ENCODE measurements at places on chromosomes 6 and 20.
A peak's percentile ranks its signal among the peaks of the same experiment; 100 is the strongest.

GRCh38 chr20:32209850-32210605 is 2.3 kb downstream of the POFUT1 start:
- DNase-seq, result no peak

DNA sequence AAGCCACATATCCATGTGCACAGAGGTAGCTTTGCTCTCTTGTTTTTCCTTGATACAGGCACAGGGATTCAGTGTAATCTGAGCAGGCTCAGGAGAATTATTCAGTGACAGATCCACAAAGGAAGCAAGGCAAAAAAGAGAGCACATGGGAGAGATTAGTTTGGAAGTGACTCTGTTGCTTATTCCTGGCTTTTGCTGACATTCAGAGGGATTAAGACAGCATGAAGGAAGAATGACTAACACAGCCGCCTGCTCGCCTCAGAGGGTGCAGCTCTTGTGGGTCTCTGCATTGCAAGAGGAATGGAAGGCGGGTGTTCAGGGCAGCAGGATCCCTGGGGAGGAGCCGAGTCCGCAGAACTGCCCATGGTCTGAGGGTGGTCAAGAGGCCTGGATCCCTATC is 203.4 kb upstream of the KCNQ5 start:
- no peak for DNase-seq

- DNase-seq, result no peak
These were observed 23.5 kb upstream of the EDN3 start for GRCh38 chr20:59276938-59277337.

- no peak for DNase-seq
These were observed 3.6 kb upstream of the BAK1 start for GRCh38 chr6:33583591-33584155.

GRCh38 chr6:128400875-128401274 is 119.5 kb downstream of the PTPRK start:
- no peak for DNase-seq

DNA sequence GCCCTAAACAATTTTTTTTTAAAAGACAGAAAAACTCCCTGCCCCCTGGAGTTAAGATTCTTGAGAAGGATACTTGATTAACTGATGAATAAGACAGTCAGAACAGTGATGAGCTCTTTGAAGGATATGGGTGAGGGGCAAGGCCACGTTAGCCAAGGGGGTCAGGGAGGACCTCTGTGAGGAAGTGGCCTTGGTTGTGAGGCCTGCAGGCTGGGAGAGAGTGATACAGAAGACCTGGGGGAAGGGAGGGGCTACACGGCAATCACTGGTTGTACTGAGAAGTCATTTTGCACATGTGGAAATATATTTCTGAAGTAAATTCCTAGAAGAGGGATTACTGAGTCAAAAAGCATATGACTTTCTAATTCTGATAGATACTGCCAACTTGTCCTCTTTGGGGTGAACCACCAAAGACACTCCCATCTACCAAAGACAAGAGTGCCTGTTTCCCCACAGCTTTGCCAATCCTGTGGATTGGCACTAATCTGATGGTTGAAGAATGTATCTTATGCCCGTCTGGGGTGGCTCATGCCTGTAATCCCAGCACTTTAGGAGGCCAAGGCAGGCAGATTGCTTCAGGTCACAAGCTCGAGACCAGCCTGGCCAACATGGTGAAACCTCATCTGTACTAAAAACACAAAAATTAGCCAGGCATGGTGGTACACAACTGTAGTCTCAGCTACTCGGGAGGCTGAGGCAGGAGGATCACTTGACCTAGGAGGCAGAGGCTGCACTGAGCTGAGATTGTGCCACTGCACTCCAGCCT is 22.3 kb upstream of the BCAS4 start:
- no peak for DNase-seq

GRCh38 chr6:159168536-159169192 is 536 bp upstream of the FNDC1 start:
- DNase-seq, result no peak

DNA sequence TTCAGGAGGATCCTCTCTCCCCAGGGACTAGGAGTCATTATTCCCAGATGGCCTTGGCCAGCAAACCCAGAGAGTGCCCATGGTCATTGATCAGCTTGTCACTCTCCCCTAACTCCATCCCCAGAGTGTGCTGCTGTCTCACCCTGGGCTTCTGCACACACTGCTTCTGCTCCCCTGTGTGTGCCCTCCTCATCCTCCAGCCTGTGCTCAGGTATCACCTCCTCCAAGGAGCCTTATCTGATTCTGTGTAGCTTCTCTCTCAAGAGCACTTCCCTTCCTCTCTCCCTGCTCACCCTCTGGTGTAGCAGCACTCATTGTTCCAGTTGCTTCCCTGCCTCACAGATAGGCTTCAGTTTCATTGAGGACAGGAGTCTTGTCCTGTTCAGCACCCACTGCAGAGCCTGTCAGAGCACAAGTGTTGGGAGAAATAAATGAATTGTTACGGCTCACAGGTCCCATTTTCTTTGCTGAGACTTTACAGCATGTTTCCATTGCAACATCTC is 102.4 kb downstream of the JAG1 start:
- no peak for DNase-seq

DNA sequence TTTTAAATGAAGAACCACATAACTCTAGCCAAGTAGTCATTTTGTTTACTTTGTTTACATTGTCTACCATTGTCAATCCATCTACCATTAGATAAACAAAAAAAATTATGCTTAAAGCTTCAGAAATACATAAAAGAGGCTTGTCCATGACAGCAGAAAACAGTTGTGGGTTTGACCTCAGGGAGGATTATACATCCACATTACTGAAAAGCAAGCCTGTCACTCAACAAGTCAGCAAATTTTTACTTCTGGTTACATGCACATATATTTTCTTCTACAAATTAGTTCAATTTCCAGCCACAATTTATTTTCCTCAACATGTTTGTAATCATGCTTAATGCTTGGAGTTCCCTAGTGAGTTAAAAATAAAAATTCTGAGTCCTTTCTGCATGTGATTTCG is 713.3 kb downstream of the COL12A1 start:
- no peak for DNase-seq

- DNase-seq, result no peak
These were observed 14.1 kb downstream of the DYNLRB1 start for GRCh38 chr20:34530342-34530741.

DNA sequence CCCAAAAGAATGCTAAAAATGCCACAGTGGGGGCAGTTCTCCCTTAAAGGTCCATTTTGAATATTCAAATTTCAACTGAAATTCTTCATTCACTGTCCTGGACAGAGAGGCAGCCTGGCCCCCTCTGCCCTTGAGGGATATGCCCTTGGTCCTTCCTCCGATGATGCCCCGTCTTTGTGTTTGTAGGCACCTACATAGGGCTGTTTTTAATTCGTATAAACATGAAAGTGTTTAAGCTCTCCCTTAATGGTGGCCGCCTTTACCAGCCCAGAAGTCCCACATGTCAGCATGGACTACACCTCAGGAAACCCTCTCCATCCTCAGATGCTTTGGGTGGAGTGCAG is 70.2 kb downstream of the SSR1 start:
- no peak for DNase-seq

GRCh38 chr6:129608886-129609537 is 101.0 kb downstream of the ARHGAP18 start:
- DNase-seq, result no peak

DNA sequence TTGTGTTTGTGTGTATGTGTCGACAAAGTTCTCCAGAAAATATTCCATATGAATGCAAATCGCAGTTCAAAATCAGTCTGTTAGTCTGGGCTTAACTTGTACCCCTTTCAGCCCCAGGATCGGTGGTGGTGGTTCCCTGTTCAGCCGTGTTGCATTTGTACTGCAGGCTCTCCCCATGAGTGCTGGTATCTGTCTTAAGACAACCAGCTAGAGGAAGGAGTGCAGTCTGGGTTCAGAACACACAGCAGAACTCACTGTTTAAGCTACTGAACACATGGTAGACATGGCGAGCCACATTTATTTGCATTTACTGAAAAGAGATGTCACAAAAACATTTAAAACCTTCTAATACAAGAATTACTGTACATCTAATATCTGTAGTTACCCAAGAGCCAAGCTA is 192.1 kb downstream of the ARID1B start:
- DNase-seq, result no peak

DNA sequence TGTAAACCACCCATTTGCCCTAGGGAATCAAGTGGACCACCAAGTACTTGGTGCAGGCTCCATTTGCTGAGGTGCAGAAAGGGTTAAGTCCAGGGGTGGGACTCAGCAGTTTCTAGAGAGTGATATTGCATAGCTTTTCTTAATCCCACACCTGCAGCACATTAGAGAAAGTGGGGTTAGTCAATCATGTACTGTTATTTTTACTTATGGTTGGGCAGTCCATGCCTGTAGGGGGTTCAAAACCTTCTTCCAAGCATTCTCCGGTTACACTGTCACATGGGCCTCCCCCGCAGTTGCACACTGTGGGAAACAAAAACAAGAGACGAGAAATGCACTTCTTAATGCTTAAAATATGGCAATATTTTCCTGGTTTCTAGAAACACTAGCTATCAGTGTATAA is 65.5 kb downstream of the LAMA4 start:
- no peak for DNase-seq

- DNase-seq, result no peak
These were observed 65.5 kb downstream of the PTPRT start for GRCh38 chr20:43124241-43124640.

DNA sequence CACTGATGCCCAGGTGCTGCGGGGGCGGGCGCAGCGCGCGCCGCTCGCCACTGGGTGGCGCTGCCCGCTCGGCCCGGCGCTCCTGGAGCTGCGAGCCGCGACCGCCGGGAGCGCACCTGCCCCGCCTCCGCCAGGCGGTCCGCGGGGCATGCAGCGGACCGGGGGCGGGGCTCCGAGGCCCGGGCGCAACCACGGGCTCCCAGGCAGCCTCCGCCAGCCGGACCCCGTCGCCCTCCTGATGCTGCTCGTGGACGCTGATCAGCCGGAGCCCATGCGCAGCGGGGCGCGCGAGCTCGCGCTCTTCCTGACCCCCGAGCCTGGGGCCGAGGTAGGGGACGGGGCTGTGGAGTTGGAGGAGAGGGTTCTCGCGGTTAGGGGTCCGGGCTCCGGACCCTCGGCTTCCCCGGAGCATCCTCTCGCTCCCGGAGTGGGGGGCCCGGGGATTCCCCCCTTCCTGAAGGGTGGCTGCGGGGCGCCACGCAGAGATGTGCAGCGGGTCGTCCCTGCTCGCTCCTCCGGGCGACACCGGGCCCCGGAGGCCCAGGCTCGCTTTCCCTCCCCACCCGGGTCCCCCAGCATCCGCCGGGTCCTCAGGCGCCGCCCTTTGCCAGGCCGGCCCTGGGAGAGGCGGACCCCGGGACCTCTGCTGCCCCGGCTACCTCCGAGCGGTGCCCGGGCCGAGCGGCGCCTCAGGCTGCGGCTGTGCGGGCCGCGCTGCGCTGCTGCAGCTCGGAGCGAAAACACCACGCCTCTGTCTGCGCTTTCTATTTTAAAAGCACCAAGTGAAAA is at the start of gene BCAS4:
Gene BCAS4 (plus strand): TSS at position 216 of the 789 bp plus-strand sequence. CDS start 23 bp downstream, at position 239.
- DNase-seq, result peak; percentile 76

GRCh38 chr20:12838261-12838866 is 170.4 kb upstream of the SPTLC3 start:
- DNase-seq, result no peak

DNA sequence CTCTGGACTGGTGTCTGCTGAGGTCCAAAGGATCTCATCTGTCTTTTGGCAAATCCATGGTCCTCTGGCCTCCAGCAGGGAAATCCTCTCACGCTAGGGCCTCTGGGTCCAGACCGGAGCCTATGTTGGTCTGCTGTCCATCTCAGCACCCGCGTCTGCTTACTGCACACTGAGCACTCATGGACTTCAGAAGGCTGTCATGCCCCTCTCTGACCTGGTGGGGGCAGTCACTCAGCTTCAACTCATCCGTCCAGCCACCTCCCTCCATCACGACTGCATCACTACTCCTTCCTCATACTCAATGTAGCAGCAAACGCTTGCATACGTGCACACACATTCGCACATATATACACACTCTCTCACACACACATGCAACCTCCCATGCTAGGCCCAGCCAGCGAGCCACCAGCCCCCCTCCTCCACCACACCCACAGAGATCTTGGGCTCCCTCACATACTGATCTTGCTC is 33.3 kb downstream of the GABRR2 start:
- peak; percentile 8 for DNase-seq

DNA sequence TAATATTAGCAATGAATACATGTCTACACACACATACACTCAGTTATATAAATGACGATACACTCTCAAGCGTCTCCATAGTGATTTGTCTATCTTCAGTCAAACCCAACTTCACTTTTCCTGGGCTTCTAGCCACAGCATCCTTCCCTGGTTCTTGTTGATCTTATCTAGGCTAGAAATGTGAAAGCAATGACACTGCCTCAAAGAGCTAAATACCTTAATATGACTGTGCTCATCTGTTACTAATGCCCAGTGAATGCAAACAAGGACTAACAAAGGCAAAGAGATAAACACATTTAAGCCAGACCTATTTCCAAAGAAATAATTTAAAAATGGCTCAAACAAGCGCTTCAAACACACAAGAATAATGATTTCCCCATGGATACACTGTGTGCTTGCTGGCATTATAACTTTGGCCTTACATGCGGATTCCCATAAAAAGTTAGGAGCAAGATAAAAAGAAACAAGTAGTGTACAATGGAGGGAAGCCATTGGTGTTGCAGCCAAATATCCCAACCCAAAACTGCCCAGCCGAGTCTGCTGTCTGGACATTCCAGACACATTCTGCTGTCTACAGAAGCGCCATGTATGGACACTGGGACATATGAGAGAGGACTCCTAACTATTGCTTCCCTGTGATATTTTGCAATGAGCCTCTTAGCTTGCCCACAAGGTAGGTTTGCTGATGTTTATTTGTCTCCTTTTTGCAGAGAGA is 19.5 kb upstream of the DAAM2 start:
- no peak for DNase-seq

DNA sequence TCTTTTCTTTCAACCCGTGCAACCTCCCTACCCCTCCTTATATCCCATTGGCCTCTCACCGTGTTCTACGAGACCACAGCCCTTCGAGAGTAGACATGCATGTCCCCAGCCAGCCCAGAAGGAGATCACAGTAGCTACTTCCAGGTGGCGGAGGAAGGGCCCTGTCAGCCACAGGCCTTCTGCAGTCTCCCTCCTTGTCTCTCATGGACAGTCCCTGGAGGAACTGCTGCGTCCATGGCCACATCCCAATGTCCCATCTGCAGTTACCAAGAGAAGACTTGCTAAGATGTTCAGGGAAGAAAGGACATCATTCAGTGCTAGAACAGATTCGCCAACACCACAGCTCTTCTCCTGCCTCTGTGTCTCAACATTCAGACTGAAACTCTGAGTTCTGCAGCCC is 61.6 kb upstream of the QKI start:
- no peak for DNase-seq
